ENCODE measurements at places on chromosomes 5 and 9.

GRCh38 chr9:4272126-4272525 lies 27.7 kb downstream of the GLIS3 start:
- no peak for DNase-seq

- DNase-seq = no peak
Observed at GRCh38 chr5:171647043-171647903, 138.3 kb upstream of the SMIM23 start.

- no peak for DNase-seq
Observed at GRCh38 chr5:151799407-151799806, 27.7 kb downstream of the G3BP1 start.

DNA sequence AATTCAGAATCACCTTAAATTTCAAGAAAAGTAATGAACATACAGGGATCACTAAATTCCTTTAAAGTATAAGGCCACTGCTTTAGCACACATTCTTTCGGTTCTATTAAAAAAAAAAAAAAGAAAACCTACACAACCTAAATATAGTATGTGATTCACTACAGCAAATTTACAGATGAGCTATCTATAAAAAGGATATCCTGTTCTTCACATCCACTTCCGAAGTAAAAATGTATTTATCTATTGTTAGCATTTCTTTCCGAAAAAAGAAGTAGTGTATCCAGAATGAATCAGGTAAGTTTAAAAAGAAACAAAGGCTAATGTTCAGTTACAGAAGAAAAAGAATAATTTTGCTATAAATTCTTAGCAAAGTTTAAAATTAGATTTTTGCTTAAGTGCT lies 70.2 kb downstream of the ECPAS start:
- no peak for DNase-seq

DNA sequence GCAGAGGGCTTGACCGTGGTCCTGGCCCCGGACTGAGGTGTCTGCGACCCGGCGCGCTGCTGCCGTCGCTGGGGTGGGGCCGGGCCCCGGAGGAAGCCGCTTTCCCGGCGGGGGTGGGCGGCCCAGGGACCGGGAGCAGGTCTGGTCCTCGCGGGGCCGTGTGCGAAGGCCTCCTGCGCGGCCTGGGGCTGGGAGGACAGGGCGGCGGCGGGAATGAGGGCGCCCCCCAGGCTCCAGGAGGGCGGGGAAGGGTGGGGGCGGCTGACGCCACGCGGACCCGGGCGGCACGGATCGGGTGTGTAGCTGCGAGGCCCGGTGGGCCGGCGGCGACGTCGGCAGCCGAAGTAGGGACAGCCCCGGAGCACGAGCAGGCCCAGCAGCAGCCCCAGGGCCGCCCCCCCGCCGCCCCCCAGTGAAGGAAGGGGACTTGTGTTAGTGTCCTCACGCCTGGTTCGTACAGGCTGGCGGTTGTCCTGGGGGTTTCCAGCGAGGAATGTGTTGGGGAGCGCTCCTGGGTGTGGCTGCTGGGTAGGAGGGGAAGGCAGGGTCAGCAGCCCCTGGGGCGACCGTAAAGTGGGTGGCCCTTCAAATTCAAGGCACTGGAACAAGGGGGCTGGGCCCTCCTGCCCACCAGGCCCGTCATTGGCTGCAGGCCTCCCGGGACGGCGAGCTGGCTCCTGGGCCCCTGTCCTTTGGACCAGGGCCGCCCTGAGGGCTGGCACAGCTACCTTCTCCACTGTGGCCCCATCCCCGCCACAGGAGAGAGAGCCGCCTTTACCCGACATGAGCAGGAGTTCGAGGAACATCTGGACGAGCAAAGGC lies 597 bp upstream of the TMEM250 start:
- DNase-seq = peak; percentile 53

GRCh38 chr5:127987354-127988145 lies 96.0 kb upstream of the SLC12A2 start:
- no peak for DNase-seq

DNA sequence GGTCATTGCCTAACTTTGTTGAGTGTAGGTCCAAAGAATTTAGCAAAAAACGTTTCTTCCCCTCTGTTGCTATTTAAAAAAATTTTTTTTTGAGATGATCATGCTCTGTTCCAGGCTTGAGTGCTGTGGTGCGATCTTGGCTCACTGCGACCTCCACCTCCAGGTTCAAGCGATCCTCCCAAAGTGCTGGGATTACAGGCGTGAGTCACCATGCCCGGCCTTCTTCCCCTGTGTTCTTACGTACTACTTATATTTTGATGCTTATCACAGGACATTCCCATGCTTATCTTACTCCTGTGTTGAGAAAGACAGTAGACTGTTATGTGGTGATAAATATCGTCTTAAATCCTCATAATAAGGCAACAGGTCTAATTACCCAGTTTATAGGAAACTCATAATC lies 2.5 kb downstream of the ACER2 start:
- DNase-seq = no peak

- DNase-seq = no peak
Observed at GRCh38 chr5:112614285-112614684, 123.4 kb upstream of the APC start.

GRCh38 chr9:76215066-76215465 lies 179.2 kb downstream of the RFK start:
- DNase-seq = no peak

- no peak for DNase-seq
Observed at GRCh38 chr5:178544166-178544834, 45.9 kb downstream of the COL23A1 start.

DNA sequence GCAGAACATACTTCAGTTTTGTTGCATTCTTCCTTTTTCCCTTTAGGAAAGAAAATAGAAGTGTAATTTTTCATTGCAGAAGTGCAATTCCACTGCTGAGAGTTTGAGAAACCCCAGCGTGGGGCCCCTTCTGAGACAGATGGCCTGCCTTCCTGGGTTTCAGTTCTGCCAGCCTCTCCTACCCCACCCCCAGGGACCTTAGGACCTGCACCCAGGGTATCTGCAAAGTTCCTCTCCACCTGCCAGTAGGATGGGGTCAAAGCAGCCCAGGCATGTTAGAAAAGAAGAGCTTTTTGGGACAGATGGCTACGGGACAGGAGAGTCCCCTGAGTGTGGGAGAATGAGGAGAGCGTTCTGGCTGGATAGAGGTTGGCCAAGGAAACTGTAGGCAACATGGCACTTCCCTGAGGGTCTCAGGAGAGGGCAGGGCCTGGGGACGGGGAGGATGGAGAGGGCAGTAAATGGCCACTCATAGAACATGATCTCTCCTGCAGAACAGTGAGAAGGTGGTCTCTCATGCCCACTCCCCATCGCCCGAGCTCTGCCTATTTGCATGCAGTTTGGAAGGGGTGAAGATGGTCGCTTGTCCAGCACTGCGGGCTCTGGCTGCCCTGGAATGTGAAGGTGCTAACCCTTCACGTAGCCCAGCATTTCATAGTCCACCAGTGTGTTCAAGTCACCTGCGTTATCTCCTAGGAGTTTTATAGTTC lies at the start of gene TIFAB:
TSS of gene TIFAB (minus strand) at position 31 of the 710 bp plus-strand sequence. CDS start 2,412 bp downstream, outside the sequence.
- DNase-seq = no peak

GRCh38 chr9:3040761-3041160 lies 196.9 kb upstream of the PUM3 start:
- DNase-seq = no peak

- DNase-seq = no peak
Observed at GRCh38 chr9:87750726-87751125, 24.8 kb downstream of the CTSL start.

DNA sequence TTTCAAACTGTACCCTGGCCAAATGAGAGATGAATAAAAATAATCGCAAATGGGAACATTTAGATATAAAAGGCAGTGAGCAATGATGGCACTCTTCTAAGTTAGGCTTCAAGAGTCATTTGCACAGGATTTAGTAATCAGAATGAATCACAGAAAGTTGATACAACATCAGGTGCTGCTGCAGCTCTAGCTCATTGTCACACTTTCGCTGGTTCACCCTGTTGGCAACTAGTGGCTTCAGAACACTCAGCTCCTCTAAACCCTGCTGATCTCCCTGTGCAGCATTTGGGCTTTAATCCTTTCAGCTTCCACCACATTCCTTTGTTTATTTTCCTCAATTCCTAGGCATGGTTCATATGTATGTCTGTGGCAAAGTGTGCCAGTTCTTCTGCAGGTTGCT lies 2071.2 kb upstream of the CDH6 start:
- DNase-seq = peak; percentile 3

DNA sequence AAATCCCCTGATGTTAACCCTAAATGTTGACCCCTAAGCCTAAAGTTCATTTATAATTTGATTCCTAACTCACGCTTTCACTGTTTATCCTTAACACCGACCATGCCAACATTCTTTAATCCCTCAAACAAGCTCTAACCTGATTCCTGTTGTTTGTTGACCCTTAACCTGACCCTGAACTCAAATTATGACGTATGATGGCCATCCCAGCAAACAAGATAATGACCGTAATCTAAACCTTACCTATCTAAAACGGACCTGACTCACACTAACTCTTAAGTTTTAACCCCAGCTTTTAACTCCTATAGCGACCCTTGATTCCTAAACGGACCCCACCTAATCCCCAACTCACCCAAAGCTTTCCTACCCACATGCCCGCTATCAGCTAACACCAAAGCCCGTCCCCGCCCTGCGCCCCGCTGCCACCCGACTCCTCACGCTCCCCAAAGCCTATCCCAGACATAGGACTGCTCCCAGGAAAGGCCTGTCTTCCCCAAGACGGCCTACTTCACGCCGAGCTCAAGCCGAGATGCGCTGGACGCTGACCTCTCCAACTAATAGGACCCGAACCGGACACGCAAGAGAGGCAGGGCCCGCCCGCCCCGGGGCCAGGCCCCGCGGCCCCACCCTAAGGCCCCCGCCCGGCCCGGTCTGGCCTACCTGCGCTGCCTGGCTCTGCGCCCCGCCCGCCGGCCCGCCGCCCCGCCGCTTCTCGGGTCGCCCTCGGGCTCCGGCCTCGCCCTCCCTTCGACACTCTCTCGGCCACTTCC lies 395 bp downstream of the TLN1 start:
- no peak for DNase-seq
